ENCODE measurements at places on chromosomes 2 and 18.

DNA sequence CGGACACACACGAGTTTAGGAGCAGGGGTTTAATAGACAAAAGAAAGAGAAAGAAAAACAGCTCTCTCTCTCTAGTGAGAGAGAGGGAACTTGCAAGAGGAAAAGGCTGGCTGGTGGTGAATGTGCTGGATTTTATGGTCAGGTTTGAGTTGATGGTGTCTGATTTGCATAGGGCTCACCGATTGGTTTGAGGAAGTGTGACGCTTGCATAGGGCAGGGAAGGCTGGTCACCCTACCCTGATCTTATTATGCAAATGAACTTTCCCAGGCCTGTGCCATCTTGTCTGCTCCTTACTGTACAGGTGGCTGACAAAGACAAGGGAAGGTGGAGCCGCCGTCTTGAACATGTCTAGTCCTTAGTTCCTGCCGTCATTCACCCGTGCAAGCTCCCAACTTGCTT lies 408.9 kb downstream of the RIT2 start:
- no peak for DNase-seq

- no peak for DNase-seq
Measured at GRCh38 chr2:10613263-10613662, 76.5 kb downstream of the NOL10 start.

DNA sequence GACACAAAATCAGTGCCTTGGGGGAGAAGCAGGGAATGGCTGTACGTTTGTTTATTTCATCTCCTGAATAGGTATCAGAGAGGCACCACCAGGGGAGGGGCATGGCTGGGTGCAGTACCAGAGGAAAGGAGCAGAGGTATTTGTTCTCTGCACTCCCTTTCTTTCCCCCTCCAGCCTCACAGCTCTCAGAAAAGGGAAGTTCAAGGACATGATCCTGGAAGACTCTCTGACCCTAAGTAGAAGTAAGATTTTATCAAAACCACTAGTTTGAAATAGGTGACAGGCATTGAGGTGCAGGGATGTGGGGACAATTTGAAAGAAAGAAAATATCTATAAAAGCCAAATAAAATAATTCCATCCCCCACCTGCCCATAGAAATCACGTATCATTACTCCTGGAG lies 136.5 kb downstream of the LRRTM1 start:
- no peak for DNase-seq

GRCh38 chr2:238905224-238905623 lies 57.3 kb downstream of the TWIST2 start:
- no peak for DNase-seq

- no peak for DNase-seq
Measured at GRCh38 chr18:54872681-54873080, 44.4 kb downstream of the RAB27B start.

- no peak for DNase-seq
Measured at GRCh38 chr2:101081375-101081907, 69.7 kb downstream of the TBC1D8 start.

GRCh38 chr18:11119959-11120587 lies 29.3 kb downstream of the PIEZO2 start:
- no peak for DNase-seq

DNA sequence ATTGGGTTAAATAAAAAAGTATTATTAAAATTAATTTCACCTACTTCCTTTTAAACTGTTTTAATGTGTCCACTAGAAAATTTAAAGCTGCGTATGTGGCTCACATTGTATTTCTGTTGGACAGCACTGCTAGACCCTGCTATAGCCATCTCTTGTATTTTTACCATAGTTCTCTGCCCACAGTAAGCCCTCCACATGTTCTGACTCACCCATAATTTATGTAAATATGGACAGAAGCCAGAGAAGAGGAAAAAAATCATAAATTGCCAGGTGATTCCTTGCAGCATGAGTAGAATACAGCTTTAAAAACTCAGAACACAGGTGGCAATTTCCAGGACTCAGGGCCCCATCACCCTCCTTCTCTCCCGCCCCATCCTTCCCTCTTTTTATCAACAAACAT lies 142.4 kb upstream of the MEX3C start:
- no peak for DNase-seq

GRCh38 chr2:3377279-3377611 lies 373 bp downstream of the EIPR1 start:
- no peak for DNase-seq

DNA sequence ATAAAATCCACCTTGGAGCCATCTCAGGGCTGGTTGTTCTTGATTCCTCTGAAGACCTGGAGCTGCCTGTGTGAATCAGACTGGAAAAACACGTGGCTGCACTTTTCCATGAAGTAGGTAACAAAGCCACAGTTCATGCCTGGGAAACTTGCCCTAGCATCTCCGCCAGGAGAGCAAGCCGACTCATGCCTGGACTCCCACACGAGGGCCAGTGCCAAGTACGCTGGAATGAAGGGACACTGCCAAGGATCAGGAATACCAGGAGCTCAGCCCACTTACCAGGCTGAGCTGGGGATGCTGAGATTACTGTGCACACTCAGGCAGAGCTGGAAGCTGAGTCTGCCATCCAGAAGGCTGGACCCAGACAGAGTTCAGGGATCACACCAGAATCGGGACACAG lies 10.9 kb upstream of the FHL2 start:
- peak; percentile 53 for DNase-seq

- DNase-seq: no peak
Measured at GRCh38 chr18:68995675-68996074, 197.8 kb downstream of the CCDC102B start.

GRCh38 chr2:100630473-100630977 lies 67.7 kb downstream of the PDCL3 start:
- DNase-seq: no peak

DNA sequence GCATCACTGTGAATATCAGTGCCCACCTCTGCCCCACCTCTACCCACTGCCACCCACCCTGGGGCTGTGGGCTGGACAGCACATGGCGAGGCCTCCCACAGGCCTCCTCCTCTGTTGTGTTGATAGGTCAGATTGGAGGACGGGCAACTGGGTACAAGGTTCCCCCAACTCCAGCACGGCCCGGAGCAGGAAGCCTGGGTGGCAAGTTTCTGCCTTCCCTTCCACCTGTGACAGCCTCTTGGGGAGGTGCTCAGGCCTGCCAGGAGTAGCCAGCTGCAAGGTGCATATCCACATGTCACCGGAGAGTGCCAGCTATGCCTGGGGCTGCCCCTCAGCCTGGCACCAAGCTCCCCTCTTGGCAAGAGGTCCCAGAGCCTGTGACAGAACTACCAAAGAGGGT lies 6.9 kb upstream of the ECEL1 start:
- DNase-seq: no peak

- no peak for DNase-seq
Measured at GRCh38 chr18:23528580-23529472, 25.5 kb downstream of the RMC1 start.

- no peak for DNase-seq
Measured at GRCh38 chr2:217223222-217223930, 363.5 kb upstream of the TNP1 start.

- DNase-seq: peak; percentile 64
Measured at GRCh38 chr2:207474863-207475485, 54.8 kb upstream of the CREB1 start.

DNA sequence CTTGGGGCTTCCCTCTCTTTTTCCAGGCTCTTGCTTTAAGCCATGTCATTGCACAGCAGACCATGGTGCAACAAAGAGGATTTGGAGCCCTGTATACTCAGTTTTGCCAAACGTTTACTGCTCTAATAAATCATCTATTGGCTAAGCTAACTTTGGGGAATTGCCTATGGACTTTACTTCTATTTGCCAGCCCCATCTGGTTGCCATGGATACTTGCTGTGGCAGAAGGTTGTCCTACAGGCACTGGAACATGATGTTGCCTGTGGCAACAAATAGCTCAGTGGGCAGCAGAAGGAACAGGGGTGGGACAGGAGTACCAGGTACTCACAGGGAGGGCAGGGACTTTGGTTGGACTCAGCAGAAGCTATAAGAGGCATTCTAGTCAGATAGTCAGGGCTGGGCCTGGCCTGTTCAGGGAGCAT lies 129.7 kb downstream of the CCDC85A start:
- no peak for DNase-seq

GRCh38 chr2:208686665-208687064 lies 280.1 kb downstream of the PTH2R start:
- DNase-seq: no peak

- DNase-seq: no peak
Measured at GRCh38 chr2:7819850-7820249, 862.0 kb upstream of the ID2 start.
